ENCODE measurements at places on chromosomes 1 and 21. TPM values are rescaled to one million over a fixed set of nuclear protein-coding genes. Genes with fewer than 3 reads are reported as not detected.

The BRDT gene
- total RNA-seq, result not detected

The ETNK2 gene
- total RNA-seq, result 8.1 TPM

The TTC39A gene
- total RNA-seq, result 1.2 TPM

The APCS gene
- not detected for total RNA-seq

The SLC16A4 gene
- total RNA-seq, result 33.4 TPM

The LCE1B gene
- not detected for total RNA-seq

The KCNK2 gene
- total RNA-seq, result 0.16 TPM

The YY1AP1 gene
- 46.4 TPM for total RNA-seq

The STUM gene
- not detected for total RNA-seq

The TRIM58 gene
- not detected for total RNA-seq

The TYW3 gene
- total RNA-seq, result 15.4 TPM

The HFM1 gene
- not detected for total RNA-seq

The IL10 gene
- total RNA-seq, result not detected

The IFFO2 gene
- 13.5 TPM for total RNA-seq

The FGR gene
- not detected for total RNA-seq

The IRF2BP2 gene
- total RNA-seq, result 98.9 TPM

The LCE1F gene
- total RNA-seq, result not detected

The OR2L2 gene
- not detected for total RNA-seq

The OVAAL gene
- total RNA-seq, result not detected
